ELR (cell line): ENCODE measurements at places on chromosomes 1 and 21.
A peak's percentile ranks its signal among the peaks of the same experiment; 100 is the strongest.

GRCh38 chr1:162218975-162219374 is 149.5 kb downstream of the NOS1AP start:
- no peak for DNase-seq

GRCh38 chr1:82762829-82763532 is 962.2 kb downstream of the ADGRL2 start:
- DNase-seq, result no peak

GRCh38 chr1:111302374-111302773 is 11.7 kb downstream of the CHIA start:
- no peak for DNase-seq

DNA sequence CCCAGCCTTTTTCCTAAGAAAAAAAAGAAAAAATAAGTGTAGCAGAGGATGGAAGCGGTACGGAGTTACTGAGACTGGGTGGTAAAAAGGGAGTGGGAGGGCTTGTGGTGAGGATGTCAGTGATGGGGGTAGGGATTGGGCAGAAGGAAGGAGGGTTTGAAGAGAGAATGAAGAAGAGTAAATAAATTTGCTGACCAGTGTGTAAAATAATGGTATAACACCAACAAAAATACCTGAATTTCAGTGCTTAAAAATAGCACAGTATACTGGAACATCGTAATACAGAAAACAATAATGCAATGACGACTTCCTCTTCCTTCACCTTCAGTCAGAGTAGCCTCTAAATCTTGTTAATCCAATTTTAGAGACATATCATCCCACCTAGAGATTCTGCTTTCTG is 18.8 kb upstream of the SYPL2 start:
- no peak for DNase-seq

GRCh38 chr1:162206749-162207635 is 137.5 kb downstream of the NOS1AP start:
- no peak for DNase-seq

DNA sequence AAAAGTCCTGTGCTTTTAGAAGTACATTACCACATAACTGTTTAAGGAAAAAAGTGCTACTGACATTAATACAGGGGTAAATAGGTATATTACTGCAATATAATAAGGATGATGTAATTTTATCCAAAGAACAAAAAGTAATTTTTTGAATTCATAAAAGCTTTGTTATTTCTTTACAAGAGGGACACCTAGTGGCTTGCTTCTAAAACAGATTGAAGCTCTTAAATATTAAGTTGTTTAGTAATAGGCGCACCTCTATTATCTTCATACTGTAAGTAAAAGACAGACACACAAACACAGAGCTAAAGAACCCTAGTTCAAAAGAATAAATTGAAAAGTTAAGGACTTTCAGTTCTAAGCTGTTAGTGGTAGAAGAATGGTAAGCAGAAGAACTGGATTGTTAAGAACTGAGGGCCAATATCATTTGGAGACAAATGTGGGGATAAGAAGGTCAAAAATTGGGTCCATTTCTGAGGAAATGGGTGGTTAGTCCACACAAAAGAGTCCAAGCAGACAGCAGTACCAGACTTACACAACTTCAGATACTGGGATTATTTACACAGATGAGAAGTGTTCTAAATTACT is 15.4 kb downstream of the ZNHIT6 start:
- DNase-seq, result peak; percentile 80
